ENCODE measurements at places on chromosomes 7 and 10. TPM values are rescaled to one million over a fixed set of nuclear protein-coding genes. Genes with fewer than 3 reads are reported as not detected.

Gene MXI1
- 5.7 TPM for total RNA-seq

Gene COL28A1
- total RNA-seq, result 0.56 TPM

Gene SLC26A5
- not detected for total RNA-seq

Gene FAM25G
- not detected for total RNA-seq

Gene GPER1
- total RNA-seq, result 0.86 TPM

Gene SSC4D
- 1.5 TPM for total RNA-seq

Data from A549 treated with ZK216348 at 1 μM for 4 hours (cell line).